T-cell (primary cell): ENCODE measurements at places on chromosomes 7 and 10. TPM values are rescaled to one million over a fixed set of nuclear protein-coding genes. Genes with fewer than 3 reads are reported as not detected.

Gene SBDS
- 297 TPM for total RNA-seq

Gene NOBOX
- not detected for total RNA-seq

Gene STOX1
- total RNA-seq, result 0.63 TPM

Gene DENND11
- total RNA-seq, result 55.3 TPM

Gene PTPRN2
- total RNA-seq, result 1.6 TPM

Gene ZNF804B
- total RNA-seq, result not detected

Gene ITGB8
- 0.08 TPM for total RNA-seq

Gene NYAP1
- total RNA-seq, result 1.4 TPM

Gene PTN
- total RNA-seq, result not detected

Gene DPP6
- total RNA-seq, result not detected

DNA sequence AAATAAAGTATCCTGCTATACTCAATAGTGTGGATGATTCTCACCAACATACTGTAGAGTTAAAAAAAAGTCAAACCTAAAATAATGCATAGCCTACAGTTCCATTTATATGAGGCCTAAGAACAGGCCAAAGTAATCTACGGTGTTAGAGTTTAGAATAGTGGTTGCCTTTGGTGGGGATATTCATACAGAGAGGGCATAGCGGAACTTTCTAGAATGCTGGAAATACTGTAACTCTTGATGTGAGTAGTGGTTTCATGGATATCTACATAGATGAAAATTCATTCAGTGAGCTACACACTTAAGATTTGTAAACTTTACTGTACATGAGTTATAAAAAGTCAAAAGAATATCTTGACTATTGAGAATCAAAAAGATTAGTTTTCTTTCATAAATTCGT, 349.9 kb upstream of the NFE2L3 start:
- no peak overlapping the region for H3K4me3 ChIP-seq
- H3K27me3 ChIP-seq, result peaks cover 2% of the 10 kb centered on the region
- no peak overlapping the region for H3K27ac ChIP-seq
- H3K4me1 ChIP-seq, result no peaks in the 10 kb centered on the region
- DNase-seq, result no peak
- no peaks in the 10 kb centered on the region for H3K36me3 ChIP-seq

DNA sequence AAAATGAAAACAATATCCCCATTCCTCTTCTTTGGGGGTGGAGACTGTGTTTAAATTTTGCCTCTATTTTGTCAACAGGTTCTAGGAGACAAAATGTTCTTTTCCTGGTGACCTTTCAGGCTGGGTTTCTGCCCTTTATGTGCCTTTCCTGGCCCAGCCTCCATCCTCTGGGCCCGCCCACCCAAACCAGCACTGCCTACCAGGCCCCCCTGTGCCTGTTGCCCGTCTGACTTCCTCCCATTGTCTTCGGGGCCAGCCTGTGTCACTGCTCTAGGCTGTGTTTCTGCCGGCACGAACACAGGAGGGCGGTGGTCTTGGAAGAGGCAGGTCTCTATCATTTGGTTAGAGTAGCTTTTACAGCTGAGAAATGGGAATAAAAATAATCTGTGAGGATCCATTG, 13.9 kb downstream of the TSPAN14 start:
- peak overlapping the region; percentile 82 for H3K27ac ChIP-seq
- peaks cover 99% of the 10 kb centered on the region for H3K4me1 ChIP-seq
- no peaks in the 10 kb centered on the region for H3K27me3 ChIP-seq
- H3K36me3 ChIP-seq, result peaks cover 23% of the 10 kb centered on the region

DNA sequence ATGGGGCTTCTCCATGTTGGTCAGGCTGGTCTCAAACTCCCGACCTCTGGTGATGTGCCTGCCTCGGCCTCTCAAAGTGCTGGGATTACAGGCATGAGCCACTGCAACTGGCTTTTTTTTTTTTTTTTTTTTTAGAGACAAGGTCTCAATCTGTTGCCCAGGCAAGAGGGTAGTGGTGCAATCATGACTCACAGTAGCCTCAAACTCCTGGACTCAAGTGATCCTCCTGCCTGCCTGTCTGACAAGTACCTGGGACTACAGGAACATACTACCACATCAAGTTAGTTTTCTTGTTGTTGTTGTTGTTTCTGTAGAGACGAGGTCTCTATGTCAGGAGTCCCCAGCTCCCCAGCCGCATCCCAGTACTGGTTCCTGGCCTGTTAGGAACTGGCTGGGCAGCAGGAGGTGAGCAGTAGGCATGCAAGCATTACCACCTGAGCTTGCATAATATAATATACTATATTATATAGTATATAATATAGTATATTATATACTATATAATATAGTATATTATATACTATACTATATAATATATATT, 55.7 kb downstream of the TPK1 start:
- no peak for DNase-seq
- H3K27me3 ChIP-seq, result no peaks in the 10 kb centered on the region
- no peak overlapping the region for H3K4me3 ChIP-seq
- H3K4me1 ChIP-seq, result peaks cover 3% of the 10 kb centered on the region
- no peak overlapping the region for H3K27ac ChIP-seq

- no peak for DNase-seq
- H3K27me3 ChIP-seq, result no peaks in the 10 kb centered on the region
- H3K36me3 ChIP-seq, result no peaks in the 10 kb centered on the region
- H3K4me3 ChIP-seq, result no peak overlapping the region
- no peaks in the 10 kb centered on the region for H3K4me1 ChIP-seq
- no peak overlapping the region for H3K27ac ChIP-seq
Measured at GRCh38 chr7:39517240-39517639, 49.0 kb upstream of the YAE1 start.

GRCh38 chr7:133551466-133551865, 298.6 kb downstream of the EXOC4 start:
- no peak overlapping the region for H3K4me3 ChIP-seq
- H3K4me1 ChIP-seq, result no peaks in the 10 kb centered on the region
- no peak overlapping the region for H3K27ac ChIP-seq
- no peak for DNase-seq
- H3K27me3 ChIP-seq, result no peaks in the 10 kb centered on the region

GRCh38 chr10:79394664-79395063, 47.4 kb downstream of the PPIF start:
- H3K4me3 ChIP-seq, result no peak overlapping the region
- H3K4me1 ChIP-seq, result no peaks in the 10 kb centered on the region
- H3K27me3 ChIP-seq, result no peaks in the 10 kb centered on the region
- H3K27ac ChIP-seq, result no peak overlapping the region

DNA sequence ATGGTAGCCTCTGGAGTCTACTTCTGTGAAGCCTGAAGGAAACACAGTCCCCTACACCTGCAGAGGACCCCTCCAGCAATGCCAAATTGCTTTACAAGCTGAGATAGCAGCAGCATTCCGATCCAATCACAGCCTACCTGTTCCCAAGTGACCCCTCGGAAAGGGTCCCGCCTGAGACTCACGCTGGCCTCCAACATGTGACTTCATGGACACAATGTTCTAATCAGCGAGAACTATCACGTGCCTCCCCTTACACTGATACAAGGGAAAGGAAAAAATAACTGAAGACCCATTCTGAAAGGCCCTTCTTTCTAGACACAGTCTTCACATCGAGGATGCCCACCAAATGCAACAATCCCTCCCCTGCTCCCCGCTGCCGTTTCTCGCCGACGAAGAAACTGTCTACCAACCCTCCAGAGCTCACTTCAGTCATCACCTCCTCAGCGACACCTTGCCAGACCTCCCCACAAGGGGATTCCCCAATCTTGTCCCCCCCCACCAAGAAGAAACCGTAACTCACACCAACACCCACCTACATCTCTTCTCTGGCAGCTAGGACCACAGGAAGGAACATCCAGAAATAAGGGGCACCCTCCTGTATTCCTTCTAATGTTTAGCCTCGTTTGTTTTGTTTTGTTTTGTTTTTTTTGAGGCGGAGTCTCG, 1.8 kb downstream of the SNX8 start:
- peaks cover 5% of the 10 kb centered on the region for H3K36me3 ChIP-seq
- H3K27ac ChIP-seq, result no peak overlapping the region
- DNase-seq, result no peak
- no peak overlapping the region for H3K4me3 ChIP-seq

DNA sequence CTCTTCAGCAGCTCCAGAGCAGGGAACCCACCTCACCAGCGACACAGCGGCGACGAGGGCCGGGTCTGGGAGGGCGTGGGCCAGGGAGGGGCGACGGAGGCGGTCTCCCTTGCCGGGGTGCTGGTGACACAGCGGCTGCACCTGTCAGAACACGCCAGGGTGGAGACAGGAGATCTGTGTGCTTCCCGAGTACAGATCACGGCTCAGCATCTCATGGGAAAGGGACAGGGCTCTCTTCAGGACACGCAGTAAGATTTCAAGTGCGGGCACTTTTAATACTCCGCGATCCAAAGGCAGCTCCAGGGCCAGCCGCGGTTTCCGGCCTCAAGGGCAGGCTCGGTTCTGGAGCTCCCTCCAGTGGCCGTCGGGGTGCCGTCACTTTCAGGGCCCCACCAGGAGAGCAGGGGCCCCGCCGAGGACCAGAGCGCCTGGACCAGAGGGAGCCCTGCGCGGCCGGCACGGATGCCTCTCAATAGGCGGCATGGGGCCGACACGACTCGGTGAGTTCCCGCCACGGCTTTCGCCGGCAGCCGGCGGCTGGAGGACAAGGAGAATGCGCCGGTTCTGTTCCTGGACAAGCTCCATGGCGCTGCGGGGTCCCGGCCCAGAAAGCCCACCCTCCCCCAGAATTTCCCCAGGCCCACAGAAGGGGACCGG, 21.4 kb downstream of the GPR146 start:
- H3K4me3 ChIP-seq, result peak overlapping the region; percentile 60
- DNase-seq, result peak; percentile 67
- peaks cover 12% of the 10 kb centered on the region for H3K4me1 ChIP-seq
- H3K27me3 ChIP-seq, result no peaks in the 10 kb centered on the region
- H3K27ac ChIP-seq, result no peak overlapping the region
- H3K36me3 ChIP-seq, result peaks cover 3% of the 10 kb centered on the region

DNA sequence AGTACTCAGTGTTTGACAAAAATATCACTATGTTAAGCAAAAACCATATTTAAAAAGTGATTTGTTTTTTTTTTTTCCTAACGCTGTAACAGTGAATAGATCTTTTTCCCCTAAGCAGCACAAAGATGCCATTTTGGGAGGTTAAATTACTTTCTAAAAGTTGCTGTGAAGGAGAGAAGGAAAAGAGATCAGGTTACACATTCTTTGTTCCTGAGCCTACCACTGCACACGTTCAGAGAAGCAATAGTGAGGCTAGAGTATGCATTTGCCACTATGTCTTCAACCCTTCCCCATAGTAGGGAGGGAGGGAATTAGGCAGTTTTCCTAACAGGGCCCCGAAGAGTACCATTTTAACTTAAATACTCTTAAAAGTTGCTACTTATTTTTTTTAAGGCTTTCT, 38.9 kb downstream of the BMPR1A start:
- DNase-seq, result no peak
- H3K4me1 ChIP-seq, result no peaks in the 10 kb centered on the region
- H3K27me3 ChIP-seq, result no peaks in the 10 kb centered on the region
- H3K36me3 ChIP-seq, result no peaks in the 10 kb centered on the region

- no peaks in the 10 kb centered on the region for H3K36me3 ChIP-seq
- H3K4me1 ChIP-seq, result peaks cover 5% of the 10 kb centered on the region
- H3K27ac ChIP-seq, result no peak overlapping the region
Measured at GRCh38 chr10:69073736-69074364, 14.1 kb upstream of the SRGN start.

- no peaks in the 10 kb centered on the region for H3K36me3 ChIP-seq
- DNase-seq, result no peak
- no peak overlapping the region for H3K27ac ChIP-seq
- no peaks in the 10 kb centered on the region for H3K4me1 ChIP-seq
Measured at GRCh38 chr10:37754538-37755323, 102.7 kb downstream of the ZNF248 start.

DNA sequence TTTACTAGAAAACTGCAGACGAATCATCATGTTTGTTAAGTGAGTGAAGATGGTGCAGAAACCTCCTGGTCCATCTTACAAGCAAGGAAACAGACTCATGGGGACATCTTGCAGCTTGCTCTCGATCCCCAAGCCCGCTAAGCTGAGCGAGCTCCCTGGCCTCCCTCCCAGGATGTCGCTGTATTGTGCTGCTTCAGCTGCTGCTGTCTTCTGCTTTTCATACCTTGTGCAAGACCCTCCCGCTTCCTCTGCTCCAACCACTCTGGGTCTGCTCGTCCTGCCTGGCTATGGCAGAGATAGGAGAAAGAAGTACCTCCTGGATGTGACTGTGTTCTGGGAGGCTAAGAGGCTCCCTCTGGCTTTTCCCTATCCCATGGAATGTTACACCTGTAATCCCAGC, 285.2 kb upstream of the FZD8 start:
- H3K4me3 ChIP-seq, result no peak overlapping the region
- DNase-seq, result no peak
- H3K27ac ChIP-seq, result no peak overlapping the region
- no peaks in the 10 kb centered on the region for H3K27me3 ChIP-seq
- no peaks in the 10 kb centered on the region for H3K4me1 ChIP-seq
